ENCODE measurements at places on chromosomes 6 and 20. TPM values are rescaled to one million over a fixed set of nuclear protein-coding genes. Genes with fewer than 3 reads are reported as not detected.

The OLIG3 gene
- 3.5 TPM for total RNA-seq

The PRL gene
- total RNA-seq, result not detected

The TFAP2D gene
- not detected for total RNA-seq

- peak; percentile 57 for ATAC-seq
Observed at GRCh38 chr20:1212607-1213396, 9.5 kb downstream of the C20orf202 start.

GRCh38 chr6:150877928-150878327, 12.4 kb downstream of the MTHFD1L start:
- ATAC-seq, result no peak

GRCh38 chr20:19867074-19867473, 109.0 kb downstream of the RIN2 start:
- no peak for ATAC-seq

DNA sequence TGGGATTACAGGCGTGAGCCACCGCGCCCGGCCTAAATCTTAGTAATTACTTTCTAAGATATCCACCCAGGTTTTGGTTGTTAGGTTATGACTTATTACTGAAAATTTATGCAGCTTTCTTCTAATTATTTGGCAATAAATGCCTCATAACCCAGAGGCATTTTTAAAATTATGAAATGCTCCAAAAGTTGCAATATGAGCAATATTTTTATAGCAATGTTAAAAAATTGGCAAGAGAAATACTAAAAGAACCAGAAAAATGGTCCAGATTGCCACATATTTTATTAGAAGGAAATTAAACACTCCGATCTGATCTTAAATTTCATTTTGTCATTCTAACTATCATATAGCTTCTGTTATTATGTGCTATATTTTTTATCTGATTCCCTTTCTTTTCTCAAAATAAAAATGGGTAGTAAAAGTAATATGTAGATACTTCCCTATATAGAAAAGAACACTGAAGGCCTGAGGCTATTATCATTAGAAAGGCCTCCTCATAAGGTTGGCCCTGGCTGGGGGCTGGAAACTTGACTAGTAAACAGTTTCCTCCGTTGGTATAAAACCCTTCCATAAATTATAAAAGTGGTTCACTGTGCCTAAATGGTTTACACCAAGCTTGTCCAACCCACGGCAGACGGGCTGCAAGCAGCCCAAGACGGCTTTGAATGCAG, 22.1 kb downstream of the BLOC1S5 start:
- ATAC-seq, result no peak

Measured in activated T-helper 17 cell treated with anti-CD3 and anti-CD28 coated beads, Interleukin-2, amount 50 U/mL, for 72 hours (primary cell).